Sciatic nerve (tissue), 2 donors: ENCODE measurements at places on chromosomes 11 and 22. TPM values are rescaled to one million over a fixed set of nuclear protein-coding genes. Genes with fewer than 3 reads are reported as not detected.

- DNase-seq: no peak
These were observed 41.2 kb upstream of the POLD3 start for GRCh38 chr11:74550991-74551753.

DNA sequence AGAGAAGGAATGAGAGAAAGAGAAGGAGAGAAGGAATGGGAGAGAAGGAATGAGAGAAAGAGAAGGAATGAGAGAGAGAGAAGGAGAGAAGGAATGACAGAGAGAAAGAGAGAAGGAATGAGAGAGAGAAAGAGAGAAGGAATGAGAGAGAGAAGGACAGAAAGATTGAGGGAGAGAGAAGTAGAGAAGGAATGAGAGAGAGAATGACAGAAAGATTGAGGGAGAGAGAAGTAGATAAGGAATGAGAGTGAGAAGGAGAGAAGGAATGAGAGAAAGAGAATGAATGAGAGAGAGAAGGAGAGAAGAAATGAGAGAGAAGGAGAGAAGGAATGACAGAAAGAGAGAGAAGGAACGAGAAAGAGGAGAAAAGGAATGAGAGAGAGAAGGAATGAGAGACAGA lies 34.1 kb upstream of the APOL5 start:
- no peak for DNase-seq

GRCh38 chr11:68855205-68855981 lies 13.7 kb upstream of the CPT1A start:
- peak; percentile 83 for DNase-seq

The SLC17A6 gene
- total RNA-seq: not detected

DNA sequence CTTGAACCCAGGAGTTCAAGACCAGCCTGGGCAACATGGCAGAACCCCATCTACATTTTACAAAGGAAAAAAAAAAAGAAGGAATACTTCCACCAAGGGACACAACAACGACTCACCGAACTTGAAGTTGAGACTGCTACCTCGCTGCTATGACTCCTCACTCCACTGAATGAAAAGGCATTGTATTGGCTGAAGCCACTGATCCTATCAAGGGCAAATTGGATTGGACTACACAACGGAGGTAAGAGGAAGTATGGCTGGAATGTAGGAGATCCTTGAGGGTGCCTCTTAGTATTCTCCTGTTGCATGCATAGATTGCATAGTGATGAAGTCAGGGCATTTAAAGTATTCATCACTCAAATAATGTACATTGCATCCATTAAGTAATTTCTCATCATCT lies 97.9 kb downstream of the CWF19L2 start:
- DNase-seq: no peak

- no peak for DNase-seq
These were observed 107.9 kb downstream of the NTM start for GRCh38 chr11:131478341-131478740.

DNA sequence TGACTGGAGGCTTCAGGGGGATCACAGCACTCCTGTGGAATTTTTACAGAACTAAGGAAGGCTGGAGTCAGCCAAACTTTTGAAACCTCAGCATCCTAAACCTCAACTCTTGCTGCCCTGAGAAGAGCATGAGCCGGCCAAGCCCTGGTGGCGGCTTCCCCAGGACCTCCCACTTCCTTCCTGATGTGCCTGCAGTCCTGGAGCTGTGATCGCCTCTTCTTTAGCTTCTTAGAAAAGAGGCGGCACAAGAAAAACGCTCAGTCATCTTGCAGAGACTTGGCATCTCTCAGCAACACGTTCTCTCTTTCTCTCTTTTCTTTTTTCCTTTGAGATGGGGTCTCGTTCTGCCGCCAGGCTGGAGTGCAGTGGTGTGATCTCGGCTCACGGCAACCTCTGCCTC lies 40.4 kb upstream of the AMPD3 start:
- DNase-seq: no peak

- DNase-seq: no peak
These were observed 38.5 kb downstream of the TNRC6B start for GRCh38 chr22:40216041-40216756.
